ENCODE measurements at places on chromosomes 16 and 17.

GRCh38 chr16:14125000-14125681, 54.0 kb downstream of the MRTFB start:
- no peak for DNase-seq

DNA sequence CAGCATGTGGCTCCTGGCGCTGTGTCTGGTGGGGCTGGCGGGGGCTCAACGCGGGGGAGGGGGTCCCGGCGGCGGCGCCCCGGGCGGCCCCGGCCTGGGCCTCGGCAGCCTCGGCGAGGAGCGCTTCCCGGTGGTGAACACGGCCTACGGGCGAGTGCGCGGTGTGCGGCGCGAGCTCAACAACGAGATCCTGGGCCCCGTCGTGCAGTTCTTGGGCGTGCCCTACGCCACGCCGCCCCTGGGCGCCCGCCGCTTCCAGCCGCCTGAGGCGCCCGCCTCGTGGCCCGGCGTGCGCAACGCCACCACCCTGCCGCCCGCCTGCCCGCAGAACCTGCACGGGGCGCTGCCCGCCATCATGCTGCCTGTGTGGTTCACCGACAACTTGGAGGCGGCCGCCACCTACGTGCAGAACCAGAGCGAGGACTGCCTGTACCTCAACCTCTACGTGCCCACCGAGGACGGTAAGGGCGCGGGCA, 645 bp downstream of the NLGN2 start:
- DNase-seq: no peak

- no peak for DNase-seq
These were observed 5.3 kb upstream of the DNAH2 start for GRCh38 chr17:7712111-7712771.

- no peak for DNase-seq
These were observed 1.1 kb downstream of the KSR1 start for GRCh38 chr17:27457360-27457715.

DNA sequence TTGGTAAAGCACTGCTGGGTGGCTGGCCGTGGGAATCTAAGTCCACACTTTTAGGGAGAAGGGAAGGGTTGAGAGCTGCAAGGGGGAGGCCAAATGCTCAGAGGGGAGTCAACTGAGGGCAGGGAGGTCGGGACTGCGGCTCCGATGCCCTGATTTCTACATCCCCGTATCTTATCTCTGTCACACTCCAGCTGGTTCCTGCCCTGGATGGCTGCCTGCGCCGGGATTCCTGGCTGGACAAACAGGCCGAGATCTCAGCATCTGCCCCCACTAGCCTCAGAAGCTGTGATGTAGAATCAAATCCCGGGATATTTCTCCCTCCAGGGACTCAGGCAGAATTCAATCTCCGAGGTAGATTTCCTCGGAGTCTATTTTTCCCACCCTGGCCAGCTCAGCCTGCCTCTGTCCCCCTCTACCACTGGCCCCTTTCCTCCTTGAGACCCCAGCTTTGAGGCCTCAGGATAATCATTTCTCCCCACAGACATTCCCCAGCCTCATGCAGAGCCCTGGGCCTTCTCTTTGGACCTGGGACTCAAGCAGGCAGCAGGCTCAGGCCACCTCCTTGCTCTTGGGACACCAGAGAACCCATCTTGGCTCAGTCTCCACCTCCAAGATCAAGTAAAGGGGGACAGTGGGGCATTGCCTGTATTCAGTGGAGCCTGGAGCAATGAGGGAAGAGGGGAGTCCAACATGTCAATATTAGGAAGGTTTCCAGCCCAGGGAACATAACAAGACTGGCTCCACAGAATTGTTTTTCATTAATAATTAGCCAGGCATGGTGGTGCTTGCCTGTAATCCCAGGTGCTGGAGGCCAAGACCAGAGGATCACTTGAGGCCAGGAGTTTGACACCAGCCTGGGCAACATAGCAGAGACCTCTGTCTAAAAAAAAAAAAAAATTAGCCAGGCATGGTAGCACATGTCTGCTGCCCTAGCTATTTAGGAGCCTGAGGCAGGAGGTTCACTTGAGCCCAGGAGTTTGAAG, 1.8 kb downstream of the SHBG start:
- no peak for DNase-seq

DNA sequence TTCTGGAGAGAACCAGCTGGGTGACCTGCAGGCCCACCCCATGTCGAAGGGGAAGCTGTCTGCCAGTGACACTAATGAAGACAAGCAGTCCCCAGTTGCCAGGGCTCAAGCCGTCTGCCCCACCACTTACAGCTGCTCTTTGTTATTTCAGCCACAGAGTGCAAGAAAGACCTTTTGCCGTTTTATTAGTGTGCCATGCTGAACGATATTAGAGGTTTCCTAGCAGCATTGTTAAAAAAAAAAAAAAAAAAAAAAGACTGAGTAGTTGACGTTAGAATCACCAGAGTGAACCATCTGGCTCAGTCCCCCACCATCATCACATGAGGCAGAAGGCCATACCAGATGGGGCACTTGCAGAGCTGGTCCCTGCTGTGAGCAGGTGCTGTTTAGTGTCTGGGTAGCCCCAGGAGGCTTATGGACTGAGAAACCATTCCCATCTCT, 26.5 kb upstream of the SLC39A11 start:
- no peak for DNase-seq

DNA sequence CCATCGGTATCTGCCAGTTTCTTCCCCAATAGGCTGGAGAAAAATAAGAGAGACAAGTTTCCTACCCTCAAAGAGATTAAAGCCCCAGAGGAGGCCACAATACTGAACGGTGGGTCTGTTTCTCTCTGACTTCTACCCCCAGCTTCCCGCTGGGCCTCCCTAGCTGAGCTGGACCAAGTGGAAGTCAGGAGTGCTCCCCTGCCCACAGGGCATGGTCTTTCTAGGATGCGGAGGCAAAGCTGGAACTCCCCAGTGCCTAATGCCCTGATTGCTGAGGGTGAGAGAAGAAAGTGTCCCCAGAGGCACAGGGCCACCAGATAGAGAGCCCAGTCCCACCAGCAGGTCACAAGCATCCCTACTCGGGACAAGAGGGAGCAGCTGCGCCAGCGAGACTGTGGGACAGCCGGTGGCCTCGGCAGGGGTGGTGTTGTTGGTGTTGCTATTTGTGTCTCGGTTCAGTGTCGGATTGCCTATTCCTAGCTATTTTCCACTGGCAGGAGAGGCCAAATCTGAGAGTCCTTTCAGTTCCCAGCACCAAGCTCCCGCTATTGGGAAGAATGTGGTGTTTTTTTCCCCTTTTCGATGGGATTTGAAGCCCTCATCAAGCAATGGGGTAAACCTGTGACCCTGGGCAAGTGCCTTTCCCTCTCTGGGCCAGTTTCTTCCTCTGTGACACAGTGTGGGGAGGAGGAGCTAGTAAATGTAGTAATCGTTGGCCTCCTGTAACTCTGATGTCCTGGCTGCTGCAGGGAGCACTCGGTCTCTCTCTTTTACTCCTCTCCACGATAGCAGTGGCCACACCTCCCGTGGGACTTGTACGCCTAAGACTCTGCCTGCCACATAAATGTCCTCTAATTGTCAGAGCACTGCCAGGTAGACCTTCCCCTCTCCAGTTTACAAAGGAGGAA, 22.5 kb upstream of the TBX2 start:
- no peak for DNase-seq

- DNase-seq: no peak
These were observed 2.0 kb upstream of the FOXF1 start for GRCh38 chr16:86508028-86508946.
